ENCODE measurements at places on chromosomes 7 and 10.

GRCh38 chr10:47364366-47364765, 16.2 kb downstream of the RBP3 start:
- no peak for DNase-seq

DNA sequence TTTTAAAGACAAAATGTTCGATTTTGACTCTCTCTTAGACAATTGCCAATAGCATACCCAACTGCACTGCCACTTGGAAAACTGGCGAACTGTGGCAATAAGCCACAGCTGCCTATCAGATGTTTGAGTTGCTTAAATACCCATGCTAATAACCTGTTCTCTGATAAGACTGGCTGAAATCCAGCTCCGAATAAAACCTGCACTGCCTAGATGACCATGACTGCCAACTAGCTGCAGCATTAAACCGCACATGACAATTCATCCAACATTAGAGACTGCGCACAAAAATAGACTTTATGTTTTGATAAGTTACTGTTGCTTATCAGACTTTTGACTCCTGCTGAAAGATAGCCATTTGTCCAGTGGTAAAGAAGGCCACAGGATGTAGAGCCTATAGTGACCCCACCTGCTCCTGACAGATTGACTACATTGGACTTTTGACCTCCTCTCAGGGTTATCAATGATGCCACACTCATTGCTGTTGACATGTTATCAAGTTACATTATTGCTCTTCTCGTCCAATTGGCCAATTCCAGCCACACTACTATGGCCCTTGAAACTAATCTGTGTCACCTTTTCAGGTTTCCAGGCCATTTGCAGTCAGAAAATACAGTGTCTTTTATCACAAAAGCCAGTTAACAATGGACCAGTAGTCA, 299.0 kb downstream of the HGF start:
- no peak for DNase-seq

DNA sequence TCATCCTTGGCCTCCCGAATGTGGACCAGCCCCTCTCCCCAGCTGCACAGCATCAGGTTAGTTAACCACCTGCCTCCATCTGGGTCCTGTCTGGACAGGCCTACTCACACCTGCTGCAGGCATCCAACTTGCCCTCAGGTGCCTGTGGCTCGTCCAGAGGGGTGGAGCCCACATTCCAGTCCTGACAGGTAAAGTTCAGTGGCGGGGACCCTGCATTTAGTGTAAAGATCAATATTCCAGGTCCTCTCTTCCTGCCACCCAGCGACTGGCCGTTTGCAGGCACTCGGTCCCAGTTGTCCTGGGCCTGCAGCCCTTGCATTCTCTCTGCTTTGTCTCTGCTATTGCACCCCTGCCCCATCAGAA, 15.0 kb downstream of the HTRA1 start:
- DNase-seq = no peak

DNA sequence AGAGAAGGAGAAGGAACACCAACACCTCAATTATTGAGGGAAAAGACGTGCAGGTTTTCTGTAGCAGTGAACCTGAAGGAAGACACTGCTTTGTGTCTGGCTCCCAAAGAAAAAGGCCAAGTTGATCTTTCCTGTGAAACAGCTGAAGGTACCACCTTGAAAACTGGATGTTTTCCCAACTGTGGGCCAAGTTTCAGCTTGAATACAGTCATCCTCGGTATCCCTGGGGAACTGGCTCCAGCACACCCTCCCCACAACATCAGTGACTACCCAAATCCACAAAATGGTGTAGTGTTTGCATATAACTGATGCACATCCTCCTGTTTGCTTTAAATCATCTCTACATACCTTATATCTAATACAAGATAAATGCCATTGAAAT, 297.0 kb upstream of the PITRM1 start:
- no peak for DNase-seq

DNA sequence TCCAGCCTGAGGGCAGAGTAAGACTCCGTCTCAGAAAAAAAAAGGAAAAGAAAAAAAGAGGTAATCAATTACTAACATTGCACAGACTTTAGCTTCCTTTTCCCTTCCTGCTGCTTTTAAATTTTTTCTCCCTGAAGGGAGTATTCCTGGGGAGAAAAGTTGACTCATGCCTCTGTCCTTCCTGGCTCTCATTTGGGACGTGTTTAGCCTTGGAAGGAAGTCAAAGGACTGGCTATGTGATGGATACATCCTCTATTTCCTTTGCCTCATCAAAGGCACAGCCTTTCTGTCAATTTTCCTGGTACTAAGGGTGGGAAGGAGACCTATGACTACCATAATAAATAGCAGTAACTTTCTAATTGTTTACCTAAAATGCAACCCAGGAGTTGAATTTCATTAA, 77.6 kb downstream of the ITGA8 start:
- peak; percentile 45 for DNase-seq

DNA sequence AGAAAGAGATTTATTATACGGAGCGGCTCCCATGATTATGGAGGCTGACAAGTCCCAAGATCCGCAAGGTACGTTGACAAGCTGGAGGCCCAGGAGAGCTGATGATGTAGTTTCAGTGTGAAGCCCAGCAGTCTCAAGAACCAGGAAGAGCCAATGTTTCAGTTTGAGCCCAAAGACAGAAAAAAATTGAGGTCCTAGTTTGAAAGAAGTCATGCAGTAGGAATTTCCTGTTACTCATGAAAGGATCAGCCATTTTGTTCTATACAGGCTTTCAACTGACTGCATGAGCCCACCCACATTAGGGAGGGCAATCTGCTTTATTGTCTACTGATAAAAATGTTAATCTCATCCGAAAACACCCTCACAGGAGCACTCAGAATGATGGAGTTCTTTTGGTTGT, 51.5 kb downstream of the CCDC71L start:
- DNase-seq = no peak

- no peak for DNase-seq
Measured at GRCh38 chr7:52253953-52254352, 781.5 kb upstream of the POM121L12 start.

DNA sequence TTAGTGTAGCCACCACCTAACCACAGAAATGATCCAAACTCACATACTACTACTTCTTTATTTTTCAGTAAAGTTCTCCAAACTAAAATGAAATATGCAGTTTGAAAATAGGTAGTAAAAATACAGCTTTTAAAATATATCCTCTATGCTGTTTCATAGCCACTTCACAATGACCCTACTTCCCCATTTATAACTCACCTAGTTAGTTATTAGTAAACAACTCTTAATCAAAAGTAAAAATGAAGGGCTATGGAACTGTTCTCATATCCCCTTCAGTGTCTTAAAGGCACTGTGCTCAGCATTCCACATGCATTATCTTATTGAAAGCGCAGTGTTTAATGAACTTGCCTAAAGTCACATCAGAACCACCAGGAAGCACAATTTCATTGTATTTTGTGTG, 43.5 kb downstream of the KMT2C start:
- DNase-seq = no peak

DNA sequence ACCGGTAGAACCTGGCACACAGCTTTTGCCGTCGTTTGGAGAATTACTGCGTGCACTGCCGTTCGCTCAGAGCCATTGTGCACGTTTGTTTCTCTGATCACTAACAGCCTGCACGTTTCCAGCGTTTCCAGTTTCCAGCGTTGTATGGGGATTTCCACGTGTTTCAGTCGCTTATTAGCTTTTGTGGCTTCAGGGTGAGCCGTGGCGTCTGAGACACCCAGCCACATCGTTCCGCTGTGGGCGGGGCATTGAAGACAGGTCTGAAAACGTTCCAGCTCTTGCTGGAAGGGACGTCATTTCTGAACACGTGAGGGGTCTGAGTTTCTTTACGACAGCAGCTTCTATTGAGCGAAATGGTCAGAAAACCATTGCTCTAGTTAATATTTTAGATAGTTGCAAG, 164.8 kb downstream of the DNAJB6 start:
- no peak for DNase-seq

DNA sequence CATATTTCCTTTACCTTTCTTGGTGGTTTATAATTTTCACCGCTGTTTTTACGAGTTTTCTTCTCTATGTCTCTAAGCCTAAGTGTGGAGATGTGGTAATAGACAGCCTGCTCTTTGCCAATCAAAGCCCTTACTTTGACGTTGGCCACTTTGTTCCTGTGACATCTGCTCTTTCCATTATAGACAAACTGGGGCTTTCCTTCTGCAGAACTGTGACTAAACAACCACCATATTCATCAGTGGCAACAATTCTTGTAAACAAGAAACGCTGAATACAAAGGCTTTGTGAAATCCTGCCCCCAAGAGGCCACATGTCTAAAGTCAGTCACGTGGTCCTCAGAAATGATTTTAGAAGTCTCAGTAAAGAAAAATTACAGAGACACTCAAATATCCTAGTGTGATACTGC, 59.6 kb upstream of the CAPZA2 start:
- DNase-seq = no peak

DNA sequence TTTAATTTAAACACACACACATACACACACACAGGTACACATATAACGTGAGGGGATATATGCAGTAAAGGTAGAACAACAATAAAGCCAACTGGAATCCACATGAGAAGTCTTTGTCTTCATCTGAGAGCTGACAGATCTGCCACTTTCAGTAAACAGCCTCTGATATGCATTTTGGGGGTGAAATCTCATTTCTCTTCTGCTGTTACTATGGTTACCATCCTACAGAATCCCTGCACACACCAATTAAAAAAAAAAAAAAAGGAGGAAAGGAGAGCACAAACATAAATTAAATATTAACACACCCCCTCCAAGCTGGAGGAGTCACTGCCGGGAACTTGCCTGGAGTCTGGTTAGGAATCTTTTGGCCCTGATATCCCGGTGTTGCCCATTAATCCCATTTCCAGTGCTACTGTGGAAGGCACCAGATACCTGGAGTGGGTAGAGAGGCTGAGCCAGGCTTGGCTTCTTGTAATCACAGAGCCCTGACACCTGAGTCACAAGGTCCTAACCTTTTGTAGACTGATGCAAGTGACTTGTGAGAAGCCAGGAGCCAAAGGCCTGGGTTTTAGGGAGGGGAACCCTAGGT, 169.1 kb downstream of the LHFPL3 start:
- no peak for DNase-seq

DNA sequence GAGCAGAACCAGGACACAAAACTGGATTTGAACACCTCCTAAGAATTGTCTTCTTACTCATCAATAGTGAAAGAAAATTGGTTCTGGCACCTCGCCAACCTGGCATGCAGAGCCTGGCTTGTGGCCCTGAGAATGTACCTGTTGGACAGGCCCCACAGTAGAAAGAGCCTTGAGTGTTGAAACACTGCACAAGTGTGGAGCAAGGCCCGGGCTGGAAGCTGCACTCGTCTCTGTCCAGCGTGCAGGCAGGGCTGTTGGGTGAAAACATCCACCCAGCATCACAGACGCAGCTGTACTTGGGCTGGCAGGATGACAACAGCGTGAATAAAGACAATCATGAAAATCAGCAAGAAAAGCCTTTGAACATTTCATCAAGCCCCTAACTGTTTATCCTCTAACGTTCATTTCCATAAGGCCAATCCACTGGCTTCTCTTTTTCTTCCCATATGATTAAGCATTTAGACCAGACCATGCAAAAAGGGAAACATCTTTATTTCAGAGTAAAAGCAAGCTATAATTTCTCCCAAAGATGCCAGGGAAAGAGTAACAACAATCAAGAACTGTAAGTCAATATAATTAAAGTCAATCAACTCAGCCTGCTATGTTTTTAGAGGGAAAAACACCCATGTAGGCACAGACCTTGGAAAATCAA, 15.6 kb downstream of the CUBN start:
- DNase-seq = no peak

- DNase-seq = no peak
Measured at GRCh38 chr10:121596689-121597503, 1.3 kb downstream of the FGFR2 start.

GRCh38 chr10:43024942-43025700, 51.7 kb upstream of the RET start:
- DNase-seq = no peak

DNA sequence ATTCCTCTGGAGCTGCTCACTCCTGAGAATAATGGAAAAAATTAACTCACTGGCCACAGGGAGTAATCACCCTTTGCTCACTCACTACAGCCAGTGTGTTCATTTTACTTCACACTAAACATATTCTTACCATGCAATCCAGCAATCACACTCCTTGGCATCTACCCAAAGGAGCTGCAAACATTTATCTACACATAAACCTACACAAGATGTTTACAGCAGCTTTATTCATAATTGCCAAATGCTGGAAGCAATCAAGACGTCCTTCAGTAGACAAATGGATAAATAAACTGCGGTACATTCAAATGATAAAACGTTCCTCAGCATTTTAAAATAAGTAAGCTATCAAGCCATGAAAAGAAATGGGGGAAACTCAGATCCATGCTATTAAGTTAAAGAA, 34.2 kb upstream of the POM121L12 start:
- DNase-seq = no peak

DNA sequence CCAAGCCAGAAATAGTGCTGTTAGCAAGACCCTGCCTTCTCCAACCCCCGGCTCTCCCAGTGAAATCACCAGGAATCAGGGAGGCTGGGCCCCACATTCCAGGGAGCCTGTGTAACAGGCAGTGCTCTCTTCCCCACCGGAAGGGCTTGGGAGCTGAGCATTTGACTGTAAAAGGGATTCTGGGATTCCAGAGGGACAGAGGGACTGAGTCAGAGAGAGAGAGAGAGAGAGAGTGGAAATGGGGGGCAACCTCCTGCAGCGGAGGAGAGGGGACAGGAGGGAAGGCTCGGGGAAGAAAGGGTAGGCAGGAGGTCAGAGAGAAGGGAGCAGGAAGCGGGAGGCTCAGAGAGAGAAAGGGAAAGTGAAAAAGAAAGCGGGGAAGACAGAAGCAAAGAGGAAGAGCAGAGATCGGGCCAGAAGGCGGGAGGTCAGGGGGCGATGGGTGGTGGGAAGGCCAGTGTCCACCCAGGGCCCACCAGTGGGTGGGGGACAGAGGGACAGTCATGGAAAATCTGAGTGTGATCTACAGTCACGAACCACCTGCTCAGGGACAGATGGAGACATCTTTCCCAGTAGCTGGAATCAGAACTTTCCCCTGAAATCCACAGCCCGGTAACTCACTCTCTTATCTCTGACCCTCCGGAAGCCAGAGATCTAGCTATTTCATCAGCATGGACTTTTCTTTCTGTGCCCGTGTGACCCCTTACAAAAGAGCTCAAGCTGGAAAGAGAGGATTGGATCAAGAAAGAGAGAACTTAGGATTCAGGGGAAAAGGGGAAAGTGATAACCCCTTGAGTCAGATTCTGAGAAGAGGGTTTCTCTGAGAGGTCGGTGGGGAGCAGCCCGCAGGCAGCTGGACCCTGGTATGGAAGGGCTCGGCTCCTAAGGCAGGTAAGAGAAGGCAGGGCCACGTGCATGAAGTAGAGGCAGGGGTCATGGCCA, 4.6 kb upstream of the SERPINE1 start:
- peak; percentile 99 for DNase-seq

- no peak for DNase-seq
Measured at GRCh38 chr7:50349399-50349798, 44.9 kb downstream of the IKZF1 start.

All from GM04503 (cell line).